ENCODE measurements at places on chromosomes 5 and 9.
A peak's percentile ranks its signal among the peaks of the same experiment; 100 is the strongest.

DNA sequence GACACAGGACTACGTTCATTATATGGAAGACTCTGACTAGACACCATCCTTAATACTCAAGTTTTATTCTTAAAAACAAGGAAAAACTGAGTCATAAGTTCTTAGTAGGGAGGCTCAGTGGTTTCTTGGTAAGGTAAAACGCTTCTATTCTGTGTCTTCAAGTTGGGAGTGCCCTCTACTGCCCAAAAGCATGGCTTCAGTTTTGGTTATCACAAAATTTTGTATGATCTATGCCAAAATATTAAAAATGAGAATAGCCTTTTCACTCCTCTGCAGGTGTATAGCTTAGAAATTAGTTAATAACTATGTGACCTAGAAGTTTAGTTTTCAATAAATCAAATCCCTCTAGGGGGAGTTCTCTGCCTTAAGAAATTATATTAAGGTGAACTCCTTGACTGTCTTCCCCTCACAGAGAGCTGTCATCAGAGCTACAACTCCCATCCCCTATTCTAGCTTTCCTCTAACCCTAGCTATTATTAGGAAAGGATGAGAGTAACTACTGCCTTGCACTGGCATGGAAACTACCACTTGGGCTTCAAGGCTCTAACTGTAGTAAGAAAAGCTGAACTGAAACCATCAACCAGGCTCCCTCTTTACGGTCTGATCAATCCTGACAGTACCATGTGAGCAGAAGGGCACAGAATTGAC is 189.7 kb downstream of the GNAQ start:
- no peak for DNase-seq

DNA sequence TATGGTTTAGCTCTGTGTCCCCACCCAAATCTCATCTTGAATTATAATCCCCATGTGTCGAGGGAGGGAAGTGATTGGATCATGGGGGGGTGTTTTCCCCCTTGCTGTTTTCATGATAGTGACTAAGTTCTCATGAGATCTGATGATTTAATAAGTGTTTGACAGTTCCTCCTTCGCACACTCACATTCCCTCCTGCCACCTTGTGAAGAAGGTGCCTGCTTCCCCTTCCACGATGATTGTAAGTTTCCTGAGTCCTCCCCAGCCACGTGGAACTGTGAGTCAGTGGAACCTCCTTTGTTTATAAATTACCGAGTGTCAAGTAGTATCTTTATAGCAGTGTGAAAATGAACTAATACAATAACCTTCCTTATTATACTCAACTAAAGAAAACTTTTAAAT is 24.3 kb upstream of the TEX10 start:
- no peak for DNase-seq

DNA sequence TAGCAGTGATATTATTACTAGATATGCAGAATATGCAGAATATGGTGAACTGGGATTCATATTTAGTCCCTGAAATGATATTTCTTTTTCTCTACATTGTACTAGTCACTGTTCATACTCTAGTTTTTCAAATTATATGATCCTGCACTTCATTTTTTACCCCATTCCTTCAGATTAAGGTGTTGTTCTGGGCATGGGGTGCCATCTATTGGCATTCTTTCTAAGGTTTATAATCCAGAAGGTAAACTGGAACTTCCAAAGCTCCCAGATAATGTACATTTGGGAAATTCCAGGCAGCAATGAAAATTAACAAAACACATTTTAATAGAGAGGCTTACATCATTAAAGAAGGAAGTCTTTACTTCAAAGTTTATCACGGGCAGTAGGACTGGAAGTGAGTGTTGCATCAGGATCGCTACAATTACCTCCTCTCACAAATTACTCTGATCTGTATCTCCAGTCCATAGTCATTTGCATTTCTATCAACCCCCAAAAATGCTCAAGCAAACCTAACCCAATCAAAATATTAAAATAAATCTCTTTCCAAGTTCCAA is 12.5 kb downstream of the RFX3 start:
- DNase-seq, result no peak

DNA sequence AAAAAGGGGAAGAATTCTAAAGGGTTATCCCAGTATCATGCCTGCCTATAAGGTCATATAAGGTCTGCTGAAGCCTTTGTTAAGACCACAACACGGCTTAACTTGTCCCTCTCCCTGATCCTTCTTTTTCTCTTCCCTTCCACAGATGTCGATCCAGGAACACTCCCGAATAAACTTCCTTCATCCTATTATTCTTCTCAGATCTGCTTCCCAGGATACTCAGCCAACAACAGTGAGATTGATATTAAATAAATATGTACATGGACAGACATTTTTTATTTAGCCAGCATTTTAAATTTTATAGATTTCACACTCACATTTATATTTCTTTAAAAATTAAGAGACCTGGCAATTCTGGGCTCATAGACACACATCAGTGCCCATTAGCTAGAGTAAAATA is 44.1 kb downstream of the DPYSL3 start:
- no peak for DNase-seq

DNA sequence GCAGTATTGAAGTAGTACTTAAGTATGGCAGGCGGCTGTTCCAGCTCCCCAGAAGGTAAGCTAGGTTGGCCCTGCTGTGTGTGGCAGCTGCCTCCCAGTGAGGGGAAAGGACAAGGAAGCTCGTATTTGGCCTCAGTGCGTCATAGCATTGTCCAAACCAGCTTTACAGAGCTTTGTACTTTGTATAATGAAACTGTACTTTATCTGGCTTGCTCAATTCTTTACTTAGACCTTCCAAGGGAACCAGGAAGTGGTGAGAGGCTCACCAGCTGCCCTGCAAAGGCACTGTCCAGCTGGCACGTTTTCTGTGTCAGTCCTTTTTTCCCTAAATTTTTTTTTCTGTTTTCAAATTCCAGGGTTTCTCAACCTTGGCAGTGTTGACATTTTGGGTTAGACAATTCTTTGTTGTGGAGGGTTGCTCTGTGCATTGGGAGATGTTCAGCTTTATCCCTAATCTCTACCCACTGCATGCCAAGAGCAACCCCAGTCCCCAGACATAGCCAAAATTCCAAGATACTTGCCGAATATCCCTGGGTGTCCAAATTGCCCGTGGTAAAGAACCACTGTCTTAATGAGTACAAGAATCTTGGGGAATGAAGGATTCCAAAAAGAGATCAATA is 474.5 kb downstream of the LRRC70 start:
- DNase-seq, result no peak

GRCh38 chr5:23235246-23235645 is 272.2 kb upstream of the PRDM9 start:
- no peak for DNase-seq

- no peak for DNase-seq
Measured at GRCh38 chr5:165620394-165620793, 2115.0 kb downstream of the MAT2B start.

- DNase-seq, result peak; percentile 55
Measured at GRCh38 chr9:130680836-130681768, 12.5 kb upstream of the EXOSC2 start.

- no peak for DNase-seq
Measured at GRCh38 chr5:178467205-178467567, 123.0 kb downstream of the COL23A1 start.

- no peak for DNase-seq
Measured at GRCh38 chr5:91252916-91253315, 130.2 kb downstream of the ARRDC3 start.

DNA sequence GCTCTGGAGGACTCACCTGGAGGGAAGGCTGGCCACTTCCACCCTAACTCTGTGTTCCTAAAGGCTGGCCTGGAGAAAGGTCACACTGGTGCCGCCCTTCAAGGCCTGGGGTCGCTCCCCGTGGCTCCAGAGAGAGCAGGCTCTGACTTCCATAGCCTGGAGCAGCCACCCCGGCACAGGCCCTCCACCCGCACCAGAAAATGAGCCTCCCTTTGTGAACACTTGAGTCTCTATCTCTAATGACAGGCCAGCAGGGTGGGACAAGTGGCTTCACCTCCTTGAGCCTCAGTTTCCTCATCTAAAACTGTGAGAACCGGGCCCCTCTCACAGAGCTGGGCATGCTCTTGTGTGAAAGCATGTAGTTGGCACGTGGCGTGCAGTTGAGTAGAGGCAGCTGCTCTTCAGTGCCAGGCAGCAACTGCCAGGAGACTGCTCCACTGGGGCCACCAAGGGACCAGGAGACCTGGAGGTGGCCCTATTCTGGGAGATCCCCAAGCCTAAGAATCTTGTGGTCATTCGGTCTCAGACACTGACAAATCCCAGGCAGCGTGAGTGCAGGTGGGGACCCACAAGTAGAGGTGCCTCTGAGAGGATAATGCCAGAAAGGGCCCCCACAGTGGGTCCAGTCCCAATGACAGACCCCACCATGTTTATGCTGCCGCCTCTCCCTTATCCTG is 56.7 kb upstream of the GARNL3 start:
- DNase-seq, result no peak

DNA sequence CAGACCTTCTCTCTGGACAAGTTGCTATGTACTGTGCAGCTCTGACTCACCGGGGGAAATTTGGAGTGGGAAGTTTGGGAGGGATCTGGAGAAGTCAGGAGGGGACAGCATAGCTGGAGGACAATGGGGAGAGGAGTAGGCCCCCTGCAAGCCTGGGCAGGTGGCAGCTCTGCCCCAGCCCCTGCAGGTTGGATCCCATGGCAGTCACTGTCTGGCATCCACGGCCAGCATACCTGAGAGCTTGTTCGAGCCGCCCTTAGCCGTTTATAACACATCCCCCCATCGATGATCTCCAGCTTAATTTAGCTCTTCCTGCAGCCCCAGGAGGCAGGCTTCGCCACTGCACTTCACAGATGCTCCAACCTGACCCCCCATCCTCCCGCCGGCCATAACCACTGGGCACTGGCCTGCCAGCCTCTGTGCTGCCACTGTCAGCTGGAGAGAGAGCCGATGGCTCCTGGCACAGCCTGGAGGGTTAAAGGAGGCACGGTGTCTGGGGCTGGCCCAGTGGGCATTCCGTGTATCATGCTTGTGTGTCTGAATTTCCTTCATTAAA is 57.7 kb upstream of the RNU6ATAC start:
- no peak for DNase-seq

- DNase-seq, result no peak
Measured at GRCh38 chr5:145852990-145853389, 17.8 kb upstream of the PRELID2 start.

DNA sequence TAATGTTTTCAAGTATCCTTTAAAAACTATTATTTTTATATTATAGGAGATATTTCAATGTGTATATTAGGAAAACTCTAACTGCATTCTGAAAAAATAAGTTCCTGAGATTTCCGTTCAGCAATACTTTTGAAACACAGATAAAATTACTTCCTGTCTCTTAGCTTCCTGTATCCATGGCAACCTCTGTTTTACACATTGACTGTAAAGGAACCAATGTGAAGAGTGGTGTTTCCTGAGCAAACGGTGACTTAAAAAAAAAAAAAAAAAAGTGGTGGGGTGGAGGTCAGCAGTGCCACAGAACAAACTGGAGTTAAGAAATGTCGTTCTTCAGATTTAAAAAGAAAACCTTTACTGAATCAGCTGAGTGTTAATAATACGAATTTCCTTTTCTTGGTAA is at the start of gene LRRC70:
Gene LRRC70 (plus strand): TSS at position 280 of the 400 bp plus-strand sequence. CDS start 620 bp downstream, outside the sequence.
- DNase-seq, result no peak

GRCh38 chr9:125407974-125408900 is 146.6 kb downstream of the GAPVD1 start:
- DNase-seq, result peak; percentile 83

DNA sequence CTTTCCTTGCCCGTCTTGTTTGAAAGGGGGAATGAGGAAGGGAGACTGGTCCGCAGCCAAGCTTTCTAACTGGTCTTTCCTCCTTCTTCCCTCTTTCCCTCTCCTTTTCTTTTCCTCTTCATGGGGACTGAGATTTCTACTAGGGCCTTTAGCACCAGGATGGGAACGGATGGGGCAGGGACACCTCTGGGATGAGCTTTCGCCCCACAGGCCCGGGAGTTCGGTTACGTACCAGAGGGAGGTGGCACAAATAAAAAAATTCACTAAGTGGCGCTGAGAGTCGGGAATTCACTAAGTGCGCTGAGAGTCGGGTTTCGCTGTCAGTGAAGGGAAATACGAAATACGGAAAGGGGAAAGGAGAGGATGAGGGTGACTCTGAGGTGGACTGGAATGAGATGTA is 21.6 kb downstream of the BTNL9 start:
- no peak for DNase-seq

DNA sequence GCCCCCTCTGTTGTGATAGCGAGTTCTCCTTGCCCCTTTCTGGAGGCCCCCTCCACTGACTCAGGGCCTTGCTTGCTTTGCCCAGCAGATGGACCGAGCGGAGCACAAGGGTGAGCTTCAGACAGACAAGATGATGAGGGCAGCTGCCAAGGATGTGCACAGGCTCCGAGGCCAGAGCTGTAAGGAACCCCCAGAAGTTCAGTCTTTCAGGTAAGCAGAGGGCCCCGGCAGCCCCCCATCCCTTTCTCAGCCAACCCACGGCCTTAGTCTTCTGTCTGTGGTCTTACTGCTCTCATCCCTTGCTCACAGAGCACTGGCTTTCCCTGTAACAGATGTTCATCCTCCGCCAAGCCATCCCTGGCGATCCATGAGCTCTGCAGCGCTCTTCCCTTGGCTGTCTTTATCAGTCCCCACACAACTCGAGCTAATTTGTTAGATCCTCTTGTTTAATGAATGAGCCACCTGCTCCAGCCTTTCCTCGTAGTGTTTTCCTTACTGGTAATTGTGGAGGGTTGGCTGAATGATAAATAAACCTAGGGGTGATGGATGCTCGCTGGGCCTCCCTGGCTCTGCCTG is 18.4 kb upstream of the RARS1 start:
- DNase-seq, result no peak

DNA sequence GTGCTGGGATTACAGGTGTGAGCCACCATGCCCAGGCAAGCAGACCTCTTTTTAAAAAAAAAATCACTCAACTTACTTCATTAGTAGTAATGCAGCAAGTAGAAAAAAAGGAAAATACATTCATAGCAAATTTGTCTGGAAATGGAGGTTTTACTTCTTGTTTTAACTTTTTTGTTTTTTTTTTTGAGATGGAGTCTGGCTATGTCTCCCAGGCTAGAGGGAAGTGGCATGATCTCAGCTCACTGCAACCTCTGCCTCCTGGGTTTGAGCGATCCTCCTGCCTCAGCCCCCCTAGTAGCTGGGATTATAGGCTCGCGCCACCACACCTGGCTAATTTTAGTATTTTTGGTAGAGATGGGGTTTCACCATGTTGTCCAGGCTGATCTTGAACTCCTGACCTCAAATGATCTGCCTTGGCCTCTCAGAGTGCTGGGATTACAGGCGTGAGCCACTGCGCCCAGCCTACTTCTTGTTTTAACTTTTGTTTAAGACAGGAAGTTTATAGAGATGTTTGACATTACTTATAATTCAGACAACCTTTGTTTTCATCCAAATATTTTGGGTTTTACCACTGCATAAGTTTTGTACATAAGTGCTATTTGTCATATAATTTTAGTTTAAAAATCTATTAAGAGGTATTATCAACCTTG is 26.5 kb downstream of the UBE2R2 start:
- DNase-seq, result no peak

Data from activated naive CD4-positive, alpha-beta T cell treated with anti-CD3 and anti-CD28 coated beads for 36 hours (primary cell).